ENCODE measurements at places on chromosomes 1 and 21. TPM values are rescaled to one million over a fixed set of nuclear protein-coding genes. Genes with fewer than 3 reads are reported as not detected.

LMNA gene
- 675 TPM for total RNA-seq

RIMS3 gene
- total RNA-seq, result 26.0 TPM

GPR37L1 gene
- not detected for total RNA-seq

SPATA21 gene
- not detected for total RNA-seq

NUP210L gene
- total RNA-seq, result 0.19 TPM

EIF4G3 gene
- 56.6 TPM for total RNA-seq

CFHR1 gene
- not detected for total RNA-seq

ZFP69 gene
- total RNA-seq, result 4.5 TPM

HSPA13 gene
- total RNA-seq, result 64.3 TPM

NBPF4 gene
- not detected for total RNA-seq

RGS8 gene
- 0.17 TPM for total RNA-seq

AKNAD1 gene
- 0.45 TPM for total RNA-seq

MUL1 gene
- 30.8 TPM for total RNA-seq

ZC3H12A gene
- 6.9 TPM for total RNA-seq

GBP1 gene
- total RNA-seq, result 12.3 TPM

All from chondrocyte (in vitro differentiated cells).